Activated T-cell treated with anti-CD3 and anti-CD28 coated beads, Interleukin-2, amount 50 U/mL, for 48 hours (primary cell): ENCODE measurements at places on chromosomes 7 and 10.

DNA sequence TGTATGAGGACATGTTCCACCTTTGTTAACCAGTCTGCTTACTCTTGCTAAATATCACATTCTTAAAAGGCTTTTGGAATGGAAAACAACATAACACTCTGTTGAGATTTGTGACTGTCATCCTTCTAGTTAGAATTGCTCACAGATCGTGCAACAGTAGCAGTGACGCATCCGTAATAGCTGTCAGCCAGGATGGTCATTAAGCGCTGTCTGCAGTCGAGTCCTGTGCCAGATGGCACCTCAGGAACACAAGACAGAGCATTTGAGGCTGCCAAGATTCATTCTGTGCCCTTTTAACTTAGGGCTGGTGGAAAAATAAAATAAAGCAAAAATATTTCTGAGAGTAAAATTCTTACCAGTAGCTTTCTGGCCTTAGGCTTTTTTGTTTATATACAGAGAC lies 348.6 kb downstream of the ANKRD7 start:
- DNase-seq, result no peak

- DNase-seq, result no peak
Observed at GRCh38 chr7:50628434-50629084, 63.4 kb upstream of the DDC start.

DNA sequence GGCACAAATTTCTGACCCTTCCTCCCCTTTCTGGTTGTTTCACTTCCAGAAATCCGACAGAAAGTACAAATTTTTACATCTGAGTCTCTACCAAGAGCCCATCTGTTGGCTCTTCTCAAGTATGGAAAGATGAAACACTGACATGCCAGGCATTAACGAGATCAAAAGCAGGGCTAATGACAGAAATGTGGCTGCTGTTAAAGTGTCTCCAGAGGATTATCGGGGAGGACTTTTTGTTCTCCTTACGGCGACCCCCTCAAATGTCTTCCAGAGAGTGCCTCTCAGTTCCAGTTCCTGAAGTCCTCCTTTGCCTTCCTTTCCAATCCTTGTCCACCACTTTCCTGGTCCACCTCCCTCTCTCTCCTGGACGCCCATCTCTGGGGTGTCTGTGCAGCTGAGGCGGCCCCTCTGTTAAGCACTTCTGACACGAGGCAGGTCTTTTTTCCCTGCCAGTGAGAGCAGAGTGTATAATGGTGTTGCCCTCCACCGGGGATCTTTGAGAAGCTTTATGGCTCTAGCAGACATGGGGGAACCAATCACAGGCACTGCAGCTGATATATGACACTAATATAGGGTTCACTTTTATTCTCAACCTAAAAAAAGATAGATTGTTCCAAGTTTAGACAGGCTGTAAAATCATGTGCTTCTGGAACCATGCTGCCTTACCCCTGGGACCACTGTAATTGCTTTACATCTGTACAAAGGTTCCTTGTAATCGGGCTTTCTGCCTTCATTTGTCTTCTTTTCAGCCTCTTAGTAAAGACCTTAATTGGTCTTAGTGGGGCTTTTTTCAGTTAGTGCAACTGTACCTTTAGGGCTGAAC lies 757.1 kb downstream of the AUTS2 start:
- no peak for DNase-seq

DNA sequence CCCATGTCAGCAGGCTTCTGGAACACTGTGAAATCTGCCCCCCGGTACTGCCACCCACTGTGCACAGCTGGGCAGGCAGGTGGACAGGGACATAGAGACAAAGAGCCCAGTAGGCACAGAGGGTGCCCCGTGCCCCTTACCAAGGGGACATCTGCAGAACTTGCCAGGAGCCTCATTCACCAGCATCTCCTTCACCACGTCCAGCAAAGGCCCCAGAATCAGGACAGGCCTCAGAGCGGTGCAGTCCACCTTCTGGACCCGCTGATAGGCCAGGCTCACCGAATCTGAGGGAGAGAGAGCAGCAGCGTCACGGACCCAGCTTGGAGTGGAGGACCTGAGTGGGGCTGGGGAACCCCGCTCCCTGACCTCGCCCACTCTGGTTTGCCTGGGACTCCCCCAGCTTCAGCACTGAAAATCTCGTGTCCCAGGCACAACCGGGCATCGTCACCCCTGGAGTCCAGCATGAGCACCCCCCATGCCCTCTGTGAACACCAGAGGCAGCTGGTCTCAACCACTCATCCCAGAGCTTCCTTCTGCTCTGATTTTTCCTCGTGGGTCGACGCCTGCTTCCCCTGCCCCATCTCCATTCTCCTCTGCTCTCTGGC lies 130.1 kb downstream of the DLG5 start:
- no peak for DNase-seq

- DNase-seq, result no peak
Observed at GRCh38 chr7:11768263-11768662, 63.7 kb downstream of the THSD7A start.

DNA sequence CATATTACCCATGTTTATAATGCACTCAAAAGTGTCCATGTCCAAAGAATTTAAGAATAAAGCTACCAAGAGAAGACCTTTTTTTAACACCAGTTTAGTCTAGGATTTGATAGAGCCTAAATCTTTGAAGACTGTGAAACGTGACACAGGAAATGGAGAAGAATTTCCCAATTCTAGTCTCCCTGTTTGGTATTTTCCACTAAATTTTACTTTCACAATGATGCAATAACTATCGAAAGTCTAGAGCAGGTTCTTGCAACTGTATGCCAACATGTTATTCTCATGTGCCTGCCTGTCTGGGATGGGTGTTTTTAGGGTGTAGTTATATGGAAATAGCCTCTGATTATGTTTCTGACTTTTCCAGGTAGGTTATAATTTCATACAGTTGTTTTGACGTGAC lies 6.9 kb upstream of the MXI1 start:
- no peak for DNase-seq

DNA sequence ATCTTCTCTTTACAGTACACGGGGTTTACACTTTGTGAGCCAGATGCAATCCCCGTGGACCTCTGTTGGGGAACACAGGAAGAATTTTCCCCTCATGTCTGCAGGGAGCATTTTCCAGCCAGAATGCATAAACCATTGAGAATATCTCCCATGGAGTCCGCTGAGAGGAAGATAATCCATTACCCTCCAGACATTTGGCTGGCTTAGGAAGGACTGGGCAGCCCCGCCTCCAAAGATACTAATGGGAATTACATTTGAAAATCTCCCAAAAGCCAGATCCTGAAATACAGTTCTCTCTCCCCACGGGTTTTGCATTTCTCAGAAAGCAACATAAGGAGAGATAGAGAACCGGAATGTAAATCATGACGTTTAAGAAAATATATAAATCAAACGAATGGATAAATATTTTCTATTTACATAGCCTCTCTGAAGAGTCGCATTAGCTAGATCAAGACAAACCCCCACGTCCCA lies 53.5 kb downstream of the TRIL start:
- DNase-seq, result no peak

GRCh38 chr7:35581605-35582210 lies 113.2 kb downstream of the HERPUD2 start:
- DNase-seq, result no peak

DNA sequence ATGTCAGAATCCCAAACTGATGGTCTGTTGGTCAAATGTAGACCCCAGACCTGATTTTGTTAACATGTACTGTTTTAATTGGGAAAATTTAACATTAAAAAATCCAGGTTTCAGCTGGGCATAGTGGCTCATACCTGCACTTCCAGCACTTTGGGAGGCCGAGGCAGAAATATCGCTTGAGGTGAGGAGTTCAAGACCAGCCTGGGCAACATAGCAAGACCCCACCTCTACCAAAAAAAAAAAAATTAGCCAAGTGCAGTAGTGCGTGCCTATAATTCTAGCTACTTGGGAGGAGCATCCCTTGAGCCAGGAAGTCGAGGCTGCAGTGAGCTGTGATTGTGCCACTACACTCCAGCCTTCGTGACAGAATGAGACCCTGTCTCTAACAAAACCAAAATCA lies 15.9 kb upstream of the CAMK2G start:
- DNase-seq, result no peak

GRCh38 chr10:623014-623413 lies 66.5 kb downstream of the DIP2C start:
- DNase-seq, result no peak

DNA sequence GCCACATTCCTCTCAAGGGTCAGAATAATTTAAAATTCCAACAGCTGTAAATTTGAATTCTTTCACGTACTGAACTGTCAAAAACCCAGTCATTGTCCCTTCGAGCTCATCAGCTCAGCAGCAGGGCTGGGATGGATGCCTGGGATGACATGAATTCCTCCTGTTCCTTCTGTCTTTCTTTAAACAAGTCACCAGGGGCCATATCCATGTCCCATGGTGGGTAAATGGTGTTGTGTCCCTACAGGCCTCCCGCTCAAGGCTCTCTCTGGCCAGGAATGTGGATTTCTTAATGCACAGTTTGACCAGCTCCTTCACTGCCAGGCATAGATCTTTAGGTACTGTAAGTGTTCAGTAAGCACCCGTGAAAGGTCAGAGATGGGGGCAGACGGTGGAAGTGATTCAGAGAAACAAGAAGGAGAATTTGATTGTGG lies 13.8 kb upstream of the TECPR1 start:
- DNase-seq, result no peak

DNA sequence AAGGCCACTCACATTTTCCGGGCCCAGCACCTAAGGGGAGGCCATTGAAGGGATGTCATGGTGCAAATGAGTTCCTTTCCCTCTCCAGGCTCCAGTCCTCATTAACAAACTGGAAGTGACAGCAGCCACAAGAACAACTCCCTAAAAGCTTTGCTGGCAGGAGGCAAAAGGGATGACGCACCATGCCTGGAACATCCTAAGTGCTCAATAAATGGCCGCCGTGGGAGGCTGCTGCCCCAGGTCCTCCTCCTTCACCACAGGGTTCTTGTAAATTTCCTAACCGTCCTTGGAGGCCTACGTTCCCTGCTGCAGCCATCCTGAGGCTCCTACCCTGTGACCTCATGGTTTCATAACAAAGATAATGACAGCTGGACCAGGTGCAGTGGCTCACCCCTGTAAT lies 41.3 kb upstream of the CAMK1D start:
- no peak for DNase-seq
